Activated CD4-positive, CD25-positive, alpha-beta regulatory T cell (primary cell): ENCODE measurements at places on chromosomes 7 and 10.

DNA sequence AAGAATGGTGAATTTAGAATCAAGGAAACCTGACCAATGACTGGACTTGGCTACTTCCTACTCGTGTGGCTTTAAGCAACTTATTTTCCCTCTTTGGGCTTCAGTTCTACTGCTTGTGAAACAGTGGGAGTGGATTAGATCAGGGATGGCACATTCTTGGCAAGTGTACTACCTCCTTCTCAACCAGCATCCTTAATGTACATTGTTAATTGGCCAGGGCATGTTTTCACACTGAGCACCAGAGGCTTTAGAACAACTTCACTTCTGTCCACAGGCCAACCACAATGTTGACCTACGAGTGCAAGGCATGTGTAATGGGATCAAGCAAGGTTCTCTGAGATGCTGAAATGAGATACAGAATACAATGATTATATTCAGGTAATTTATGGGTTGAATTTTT lies 315.3 kb downstream of the ADRA2A start:
- DNase-seq = no peak

GRCh38 chr10:46287846-46288477 lies 1.2 kb downstream of the ANTXRL start:
- DNase-seq = no peak

DNA sequence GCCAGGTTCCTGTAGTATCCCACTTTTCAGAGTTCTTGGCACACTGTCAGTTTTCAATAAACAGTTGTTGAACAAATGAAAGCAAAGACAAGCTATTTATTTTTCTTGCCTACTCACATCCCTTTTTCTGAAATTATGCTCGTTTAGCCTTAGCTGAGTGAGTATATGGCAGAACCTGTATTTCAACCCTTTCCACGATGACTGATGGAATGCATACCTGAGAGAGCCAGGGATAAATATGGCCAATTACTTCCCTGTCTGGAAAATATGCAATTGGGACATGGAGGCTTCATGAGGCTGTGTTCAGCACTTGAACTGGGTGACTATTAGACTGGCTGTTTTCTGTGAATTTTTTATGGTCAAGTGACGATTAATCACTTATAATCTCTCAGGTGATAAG lies 144.5 kb upstream of the POT1 start:
- DNase-seq = no peak

DNA sequence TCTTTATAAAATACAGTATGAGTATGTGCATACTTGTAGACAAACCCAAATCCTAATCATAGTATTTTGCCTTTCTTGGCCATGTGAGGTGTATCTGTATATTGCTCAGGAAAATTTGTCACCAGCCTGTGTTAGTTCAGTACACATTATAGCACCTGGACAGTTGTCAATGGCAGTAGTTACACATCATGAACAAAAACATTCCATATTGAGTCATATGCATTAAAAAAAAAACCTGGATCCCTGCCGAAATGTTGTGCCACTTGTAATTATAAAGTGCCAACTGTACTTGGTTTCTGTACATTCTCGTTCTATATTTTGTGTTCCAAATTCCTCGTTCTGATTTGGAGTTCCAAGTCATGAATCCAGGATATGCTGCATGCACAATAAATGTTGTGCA lies 410.4 kb downstream of the INHBA start:
- DNase-seq = no peak

DNA sequence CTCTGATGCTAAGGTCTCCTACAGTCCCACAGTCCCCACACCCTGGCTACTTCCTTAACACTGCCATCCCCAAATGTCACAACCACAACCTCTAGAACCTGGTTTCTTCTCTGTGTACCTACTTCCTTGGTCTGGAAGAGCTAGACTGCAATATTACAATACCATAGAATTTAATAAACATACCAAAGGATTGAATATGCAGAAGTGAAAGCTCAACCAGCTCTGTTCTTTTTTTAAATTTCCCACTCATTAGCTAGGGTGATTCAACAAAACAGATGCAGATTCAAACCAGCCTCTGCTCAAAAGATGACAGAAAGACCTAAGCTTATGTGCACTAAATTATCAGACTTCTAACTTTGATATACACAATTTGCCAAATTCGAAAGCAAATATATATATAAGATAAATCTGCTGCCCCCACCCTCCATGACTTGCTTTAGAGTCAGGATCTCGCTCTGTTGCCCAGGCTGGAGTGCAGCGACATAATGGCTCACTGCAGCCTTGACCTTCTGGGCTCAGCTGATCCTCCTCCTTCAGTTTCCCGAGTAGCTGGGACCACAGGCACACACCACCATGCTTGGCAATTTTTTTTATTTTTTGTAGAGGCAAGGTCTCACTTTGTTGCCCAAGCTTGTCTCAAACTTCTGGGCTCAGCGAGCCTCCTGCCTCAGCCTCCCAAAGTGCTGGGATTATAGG lies 212.6 kb downstream of the CHCHD3 start:
- no peak for DNase-seq

GRCh38 chr7:65251851-65252620 lies 121.6 kb upstream of the ZNF92 start:
- DNase-seq = no peak

DNA sequence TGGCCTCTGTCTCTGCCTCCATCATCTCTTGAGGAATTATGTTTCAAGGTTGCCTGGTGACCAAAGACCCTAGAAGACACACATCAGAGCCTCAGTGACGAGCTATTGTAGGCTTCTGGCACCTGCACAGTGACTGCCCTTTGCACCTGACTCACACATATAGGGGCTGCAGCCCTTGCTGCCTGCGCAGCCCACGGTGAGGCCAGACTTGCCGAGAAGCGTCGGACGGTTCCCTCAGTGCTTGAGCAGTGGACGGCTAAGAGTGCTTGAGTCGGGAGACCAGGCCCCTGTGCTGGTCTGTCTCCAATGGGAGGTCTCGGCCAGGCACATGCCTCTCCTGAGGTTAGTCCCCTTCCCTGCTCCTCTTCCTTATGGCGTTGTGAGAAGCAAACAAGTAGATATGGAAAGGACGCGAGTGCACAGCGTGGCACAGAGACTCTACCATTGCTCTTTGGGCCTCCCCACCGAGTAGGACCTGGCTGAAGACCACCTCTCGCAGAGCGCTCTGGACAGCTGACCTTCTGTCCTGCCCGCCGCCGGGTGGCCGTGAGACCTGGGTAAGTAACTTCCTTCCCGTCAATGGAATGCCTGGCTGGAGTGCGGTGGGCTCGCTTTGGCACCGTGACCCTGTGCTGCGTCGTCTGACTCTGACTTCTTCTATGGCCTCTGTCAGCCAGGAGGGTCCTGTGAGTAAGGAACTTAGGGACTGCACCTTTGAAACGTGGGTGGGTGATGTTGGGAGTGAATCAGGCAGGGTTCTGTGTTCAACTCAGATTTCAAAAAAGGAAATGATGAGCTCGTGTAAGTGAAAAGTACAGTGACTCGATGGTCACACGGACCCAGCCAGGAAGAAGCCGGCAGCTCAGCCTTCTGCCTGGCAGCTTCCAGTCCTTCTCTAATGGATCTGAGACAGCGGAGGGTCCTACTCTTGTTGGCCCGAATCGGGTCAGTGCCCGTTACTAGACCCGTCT lies 33.7 kb downstream of the ZNF775 start:
- no peak for DNase-seq

DNA sequence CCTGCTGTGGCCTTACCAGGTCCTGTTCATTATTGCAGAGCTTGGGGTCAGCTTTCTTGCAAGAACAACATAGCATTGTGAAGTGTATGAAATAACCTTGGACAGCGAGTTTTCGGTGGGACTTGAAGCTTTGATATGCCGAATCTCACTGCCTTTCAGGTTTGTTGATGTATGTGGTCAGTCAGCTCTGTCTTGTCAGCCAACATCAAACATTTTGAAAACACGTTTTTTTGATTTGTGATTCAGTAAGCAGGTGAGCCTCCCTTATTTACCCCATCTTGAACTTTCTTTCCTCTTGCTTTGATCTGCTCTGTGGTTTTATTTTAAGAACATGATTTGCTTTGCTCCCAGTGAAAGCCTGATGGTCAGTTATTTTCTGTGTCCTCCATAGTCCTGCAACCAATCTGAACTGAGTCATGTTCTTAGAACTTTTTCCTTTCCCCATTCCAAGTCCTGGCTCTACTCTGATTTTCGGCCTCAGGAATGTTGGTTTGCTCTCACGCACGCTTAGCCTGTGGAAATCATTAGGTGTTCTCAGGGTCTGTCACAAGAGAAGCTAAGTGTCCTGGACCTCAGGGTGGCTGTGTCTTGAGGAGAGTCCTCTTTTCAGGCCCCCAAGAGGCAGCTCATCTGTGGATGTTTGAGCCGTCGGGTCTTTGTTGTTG lies 8.7 kb downstream of the WBP1L start:
- no peak for DNase-seq

DNA sequence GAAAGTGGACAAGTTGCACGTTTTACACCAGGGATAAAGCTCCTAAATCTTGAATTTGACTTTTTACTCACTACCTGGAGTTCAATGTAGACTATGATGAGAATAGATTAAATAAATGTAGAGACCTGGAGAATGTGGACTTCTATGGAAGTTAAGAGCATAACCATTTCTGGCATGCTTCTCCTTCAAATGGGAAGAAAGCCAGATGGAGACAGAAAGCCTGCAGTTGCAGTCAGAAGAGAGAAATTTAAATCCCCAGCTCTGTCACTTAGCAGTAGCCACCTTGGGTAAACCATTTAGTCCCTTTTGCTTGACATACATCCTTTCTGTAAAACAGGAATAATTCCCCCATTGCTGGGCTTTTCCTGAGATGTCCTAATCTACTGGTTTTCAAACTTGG lies 355.3 kb upstream of the AUTS2 start:
- DNase-seq = no peak

- DNase-seq = no peak
Observed at GRCh38 chr10:55063811-55064210, 262.8 kb upstream of the PCDH15 start.

DNA sequence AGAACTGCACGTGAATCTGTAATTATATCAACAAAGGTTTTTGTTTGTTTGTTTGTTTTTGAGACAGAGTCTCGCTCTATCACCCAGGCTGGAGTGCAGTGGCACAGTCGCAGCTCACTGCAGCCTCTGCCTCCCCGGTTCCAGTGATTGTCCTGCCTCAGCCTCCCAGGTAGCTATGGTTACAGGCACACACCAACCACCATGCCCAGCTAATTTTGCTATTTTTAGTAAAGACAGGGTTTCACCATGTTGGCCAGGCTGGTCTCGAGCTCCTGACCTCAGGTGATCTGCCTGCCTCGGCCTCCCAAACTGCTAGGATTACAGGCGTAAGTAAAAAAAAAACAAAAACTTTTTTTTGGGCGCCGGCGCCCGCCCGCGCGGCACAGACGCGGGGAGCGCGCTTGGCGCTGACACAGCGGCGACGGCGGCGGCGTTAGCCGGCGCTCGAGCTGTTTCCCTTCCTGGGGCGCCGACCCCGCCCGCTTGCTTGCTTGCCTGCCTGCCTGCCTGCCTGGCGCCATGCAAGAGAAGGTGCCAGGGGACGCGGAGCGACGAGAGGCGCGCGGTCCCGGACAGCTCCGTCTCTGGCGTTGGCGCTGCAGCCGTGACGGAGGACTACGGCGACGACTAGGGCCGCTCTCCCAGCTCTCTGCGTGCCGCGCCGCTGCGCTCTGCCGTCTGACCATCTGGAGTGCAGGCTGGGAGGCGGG lies 171.4 kb upstream of the NUPR2 start:
- no peak for DNase-seq

- no peak for DNase-seq
Observed at GRCh38 chr10:7231509-7232414, 179.1 kb downstream of the SFMBT2 start.

- DNase-seq = no peak
Observed at GRCh38 chr7:66170309-66171231, 34.6 kb upstream of the TPST1 start.

DNA sequence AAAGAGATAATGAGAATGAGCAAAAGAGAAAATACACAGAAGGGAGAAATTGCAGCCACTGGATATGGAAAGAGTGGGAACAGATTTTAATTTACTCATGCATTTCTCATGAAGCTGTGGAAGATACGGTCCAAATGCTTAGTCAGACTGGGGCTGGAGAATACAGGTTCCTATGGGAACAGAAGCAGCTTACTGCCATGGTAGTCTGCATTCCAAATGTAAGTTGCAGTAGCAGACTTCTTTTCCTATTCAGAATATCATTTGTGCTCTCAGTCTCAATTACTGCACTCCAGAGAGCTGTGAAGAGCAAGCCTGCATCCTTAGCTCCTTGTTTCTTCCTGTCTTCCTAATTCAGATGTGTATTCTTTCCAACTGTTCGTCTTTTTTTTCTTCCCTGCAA lies 190.8 kb upstream of the TMEM196 start:
- DNase-seq = no peak

- DNase-seq = no peak
Observed at GRCh38 chr10:49187950-49188761, at the start of gene TMEM273. TSS of gene TMEM273 (minus strand) at chr10:49188391. CDS start at chr10:49188336, 55 bp downstream.

DNA sequence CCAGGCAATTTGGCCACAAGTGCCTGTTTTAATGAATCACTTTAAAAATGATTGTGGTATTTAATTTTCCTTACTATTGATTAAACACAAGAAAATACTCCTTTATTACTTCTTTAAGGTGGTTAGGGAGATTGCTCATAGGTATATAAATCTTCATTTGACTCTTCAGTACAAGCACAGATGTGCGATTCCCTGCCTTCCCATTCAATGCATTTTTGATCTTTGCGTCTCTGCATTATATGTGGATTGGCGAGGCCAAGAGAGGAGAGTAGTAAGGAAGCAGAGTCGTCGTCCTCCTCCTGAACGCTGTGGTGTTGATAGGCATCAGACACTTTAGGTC lies 683.7 kb downstream of the LRMDA start:
- no peak for DNase-seq

DNA sequence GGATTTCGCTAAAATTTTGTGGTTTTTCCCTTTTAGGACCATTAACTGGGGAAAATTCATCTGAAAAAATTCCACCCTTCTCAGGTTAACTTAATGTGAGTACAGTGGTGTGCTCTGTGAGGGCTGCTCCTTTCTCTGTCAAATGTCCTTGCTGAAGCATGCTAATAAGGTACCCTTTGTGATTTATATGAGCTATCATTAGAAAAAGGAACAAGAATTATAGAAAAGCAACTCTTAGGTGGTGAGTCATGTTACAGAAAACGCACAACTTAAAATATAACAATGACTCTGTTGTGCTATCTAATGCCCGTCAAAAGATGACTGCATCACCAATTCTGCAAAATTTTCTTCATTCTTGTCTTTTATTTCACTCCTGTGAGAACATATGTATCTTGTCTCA lies 162.0 kb upstream of the MAGI2 start:
- no peak for DNase-seq

GRCh38 chr7:100418930-100419659 lies 9.4 kb downstream of the ZCWPW1 start:
- DNase-seq = no peak

DNA sequence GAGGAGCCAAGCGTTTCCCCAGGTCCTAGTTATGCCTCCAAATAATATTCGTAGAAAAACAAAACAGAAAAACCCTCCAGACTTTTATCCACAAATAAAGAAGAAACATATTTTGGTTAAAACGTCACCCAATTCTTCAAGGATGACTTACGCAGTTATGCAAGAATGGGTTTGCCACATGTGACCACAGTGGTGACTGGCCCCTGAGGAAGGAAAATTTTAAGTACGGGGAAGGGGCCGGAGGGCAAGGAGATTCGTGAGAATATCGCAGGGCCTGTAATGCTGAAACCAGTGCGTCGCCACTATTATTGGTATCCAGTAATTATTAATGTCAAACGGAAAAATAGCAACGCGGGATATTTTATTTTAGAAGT lies 537 bp upstream of the MRPS24 start:
- DNase-seq = no peak

GRCh38 chr7:6165521-6166320 lies 106.7 kb downstream of the CYTH3 start:
- no peak for DNase-seq

- no peak for DNase-seq
Observed at GRCh38 chr10:86207226-86207625, 159.4 kb downstream of the GRID1 start.
